HCT116 (cell line): ENCODE measurements at places on chromosomes 1 and 21.

DNA sequence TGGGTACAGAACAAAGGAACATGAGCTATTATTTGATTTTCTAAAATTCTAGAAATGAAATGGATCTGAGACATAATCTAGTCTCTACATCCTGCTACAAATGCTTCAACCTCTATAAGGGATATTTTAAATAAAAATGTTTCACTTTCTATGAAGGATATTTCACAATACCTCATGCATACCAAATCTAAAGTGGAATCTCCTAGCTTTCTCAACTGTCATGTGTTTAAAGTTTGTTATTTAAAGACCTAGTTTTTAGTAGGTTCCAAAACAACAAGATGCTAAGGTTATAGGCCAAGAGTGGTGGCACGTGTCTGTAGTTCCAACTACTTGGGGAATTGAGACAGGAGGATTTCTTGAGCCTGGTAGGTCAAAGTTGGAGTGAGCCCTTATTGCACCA, 47.6 kb downstream of the KDM5B start:
- H3K27me3 ChIP-seq = no peaks in the 10 kb centered on the region
- H3K27ac ChIP-seq = no peak overlapping the region
- peaks cover 22% of the 10 kb centered on the region for H3K36me3 ChIP-seq
- no peaks in the 10 kb centered on the region for H3K4me1 ChIP-seq
- H3K4me3 ChIP-seq = no peak overlapping the region

GRCh38 chr1:98330224-98330623, 331.3 kb upstream of the SNX7 start:
- no peaks in the 10 kb centered on the region for H3K27me3 ChIP-seq
- H3K36me3 ChIP-seq = no peaks in the 10 kb centered on the region
- no peak overlapping the region for H3K27ac ChIP-seq
- H3K4me3 ChIP-seq = no peak overlapping the region

- DNase-seq = no peak
- H3K27ac ChIP-seq = no peak overlapping the region
- peaks cover 31% of the 10 kb centered on the region for H3K36me3 ChIP-seq
- no peaks in the 10 kb centered on the region for H3K4me1 ChIP-seq
Measured at GRCh38 chr1:149966405-149966804, 29.7 kb upstream of the MTMR11 start.

GRCh38 chr1:44296806-44297205, 58.3 kb downstream of the ERI3 start:
- no peaks in the 10 kb centered on the region for H3K27me3 ChIP-seq
- peaks cover 5% of the 10 kb centered on the region for H3K36me3 ChIP-seq
- no peak overlapping the region for H3K27ac ChIP-seq
- DNase-seq = no peak
- no peaks in the 10 kb centered on the region for H3K4me1 ChIP-seq

DNA sequence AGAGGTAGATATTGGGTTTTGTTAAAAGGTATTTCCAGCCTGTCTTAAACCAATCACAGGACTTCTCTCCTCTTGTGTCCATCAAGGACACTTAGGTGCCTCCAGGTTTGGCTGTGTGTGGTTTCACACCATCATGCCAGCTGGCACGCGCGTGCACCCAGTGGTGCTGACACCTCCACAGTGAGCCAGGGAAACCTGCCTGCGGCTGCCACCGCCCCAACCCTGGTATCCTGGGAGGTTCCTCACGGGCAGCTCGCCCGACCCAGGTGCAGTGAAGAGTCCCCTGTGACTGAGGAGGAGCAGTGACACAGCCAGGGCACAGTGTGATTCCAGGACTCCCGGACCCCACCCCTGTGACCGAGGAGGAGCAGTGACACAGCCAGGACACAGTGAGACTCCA, 13.2 kb upstream of the COL6A2 start:
- DNase-seq = no peak
- no peaks in the 10 kb centered on the region for H3K27me3 ChIP-seq
- no peak overlapping the region for H3K27ac ChIP-seq
- H3K36me3 ChIP-seq = no peaks in the 10 kb centered on the region
- H3K4me1 ChIP-seq = no peaks in the 10 kb centered on the region
- H3K4me3 ChIP-seq = no peak overlapping the region

DNA sequence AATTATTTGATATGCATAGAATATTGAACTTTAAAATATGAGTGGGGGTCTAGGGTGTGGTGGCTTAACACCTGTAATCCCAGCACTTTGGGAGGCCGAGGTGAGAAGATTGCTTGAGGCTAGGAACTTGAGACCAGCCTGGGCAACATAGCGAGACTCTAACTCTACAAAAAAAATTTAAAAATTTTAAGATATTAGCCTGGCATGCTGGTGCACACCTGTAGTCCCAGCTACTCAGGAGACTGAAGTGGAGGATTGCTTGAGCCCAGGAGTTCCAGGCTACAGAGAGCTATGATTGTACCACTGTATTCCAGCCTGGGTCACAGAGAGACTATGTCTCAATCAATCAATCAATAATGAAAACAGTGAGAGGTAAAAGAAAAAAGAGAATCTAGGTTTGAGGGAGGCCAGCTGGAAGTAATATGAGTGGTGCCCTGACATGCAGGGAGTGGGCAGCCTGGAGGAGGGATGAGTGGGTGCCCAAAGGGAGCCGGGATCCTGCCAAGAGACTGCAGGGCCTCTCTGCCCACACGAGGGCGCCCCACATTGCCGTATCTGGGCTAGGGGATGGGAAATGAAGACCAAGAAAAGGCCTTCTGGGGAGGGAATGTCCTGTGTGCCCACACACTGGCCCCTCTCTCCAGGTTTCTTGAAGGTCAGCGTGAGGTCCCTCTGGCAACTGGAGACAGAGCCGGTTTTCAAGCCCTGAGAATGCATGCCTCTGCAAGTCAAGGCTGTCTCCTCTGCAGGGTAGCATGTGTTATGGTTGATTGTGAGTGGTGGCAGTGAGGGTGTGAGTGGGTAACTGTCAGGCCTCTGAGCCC, 93.9 kb upstream of the PPM1J start:
- H3K4me3 ChIP-seq = no peak overlapping the region
- no peaks in the 10 kb centered on the region for H3K4me1 ChIP-seq
- no peaks in the 10 kb centered on the region for H3K27me3 ChIP-seq
- no peak overlapping the region for H3K27ac ChIP-seq
- H3K36me3 ChIP-seq = no peaks in the 10 kb centered on the region

- H3K36me3 ChIP-seq = no peaks in the 10 kb centered on the region
- DNase-seq = no peak
- H3K4me3 ChIP-seq = no peak overlapping the region
- H3K4me1 ChIP-seq = no peaks in the 10 kb centered on the region
- H3K27ac ChIP-seq = no peak overlapping the region
Measured at GRCh38 chr1:217331698-217332097, 299.2 kb downstream of the GPATCH2 start.

DNA sequence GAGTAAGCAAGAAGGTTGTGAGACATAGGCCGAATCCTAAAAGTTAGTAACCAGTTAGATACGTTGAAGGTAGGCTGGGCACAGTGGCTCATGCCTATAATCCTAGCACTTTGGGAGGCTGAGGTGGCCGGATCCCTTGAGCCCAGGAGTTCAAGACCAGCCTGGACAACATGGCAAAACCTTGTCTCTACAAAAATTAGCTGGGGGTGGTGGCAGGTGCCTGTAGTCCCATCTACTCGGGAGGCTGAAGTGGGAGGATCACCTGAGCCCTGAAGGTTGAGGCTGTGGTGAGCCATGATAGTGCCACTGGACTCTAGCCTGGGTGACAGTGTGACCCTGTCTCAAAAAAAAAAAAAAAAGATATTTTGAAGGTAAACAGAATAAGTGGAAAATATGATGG, 1.5 kb upstream of the PARP1 start:
- H3K4me1 ChIP-seq = peaks cover 28% of the 10 kb centered on the region
- H3K27me3 ChIP-seq = no peaks in the 10 kb centered on the region
- H3K4me3 ChIP-seq = no peak overlapping the region
- H3K27ac ChIP-seq = no peak overlapping the region
- H3K36me3 ChIP-seq = no peaks in the 10 kb centered on the region

- no peak overlapping the region for H3K27ac ChIP-seq
- no peaks in the 10 kb centered on the region for H3K4me1 ChIP-seq
- no peaks in the 10 kb centered on the region for H3K27me3 ChIP-seq
- H3K36me3 ChIP-seq = no peaks in the 10 kb centered on the region
Measured at GRCh38 chr1:209777587-209777986, 6.8 kb downstream of the C1orf74 start.

DNA sequence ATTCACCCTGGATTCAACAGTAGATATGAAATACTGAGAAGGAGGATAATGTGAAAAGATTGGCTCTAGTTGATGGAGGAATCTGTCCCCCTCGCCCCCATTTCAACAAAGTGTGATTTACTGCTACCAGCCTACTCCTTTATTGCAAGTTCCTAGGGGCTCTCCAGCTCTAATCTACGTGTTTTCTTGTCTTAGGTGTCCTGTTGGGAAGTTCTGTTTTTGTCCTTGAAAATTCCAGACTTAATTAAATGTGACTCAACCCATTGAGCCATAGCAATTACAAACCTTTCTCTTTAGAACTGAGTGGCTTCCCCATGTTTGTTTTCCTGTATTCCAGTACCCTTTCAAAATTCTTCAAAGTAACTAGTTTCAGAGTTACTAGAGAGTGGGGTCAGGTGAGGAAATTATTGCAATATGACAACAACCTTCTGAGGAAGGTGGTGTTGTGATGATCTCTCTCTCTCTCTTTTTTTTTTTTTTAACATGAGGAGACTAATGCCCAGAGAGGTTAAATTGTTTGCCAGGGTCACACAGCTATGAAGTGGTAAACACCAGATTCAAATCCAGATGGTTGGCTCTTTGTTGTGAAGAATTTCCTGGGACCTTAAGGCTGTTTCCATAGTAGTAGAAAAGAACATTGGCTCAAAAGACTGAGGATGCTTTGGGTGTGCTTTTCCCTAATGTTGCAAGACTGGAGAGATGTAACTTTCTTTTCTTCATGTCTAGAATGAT, 3.5 kb downstream of the RGL1 start:
- no peaks in the 10 kb centered on the region for H3K36me3 ChIP-seq
- H3K27me3 ChIP-seq = no peaks in the 10 kb centered on the region
- no peak for DNase-seq
- no peak overlapping the region for H3K27ac ChIP-seq

DNA sequence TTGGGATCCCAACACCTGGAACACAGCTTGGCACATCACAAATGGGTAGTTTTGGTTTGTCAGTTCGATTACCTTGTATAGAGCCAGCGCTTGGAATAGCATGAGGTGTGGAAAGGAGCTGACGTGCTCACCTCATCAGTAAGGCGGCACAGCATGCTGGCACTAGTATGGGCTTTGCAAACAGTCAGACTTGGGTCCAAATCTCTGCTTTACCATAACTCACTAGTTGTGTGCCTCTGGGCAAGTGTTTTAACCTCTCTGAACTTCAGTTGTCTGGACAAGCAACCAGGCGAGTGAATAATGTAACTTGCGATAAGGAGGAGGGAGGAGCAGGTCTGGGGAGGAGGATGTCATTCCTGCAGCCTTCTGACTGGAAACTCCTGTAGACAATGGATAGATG, 26.3 kb upstream of the NEK2 start:
- H3K4me1 ChIP-seq = peaks cover 12% of the 10 kb centered on the region
- H3K4me3 ChIP-seq = no peak overlapping the region
- no peak for DNase-seq
- no peaks in the 10 kb centered on the region for H3K27me3 ChIP-seq

DNA sequence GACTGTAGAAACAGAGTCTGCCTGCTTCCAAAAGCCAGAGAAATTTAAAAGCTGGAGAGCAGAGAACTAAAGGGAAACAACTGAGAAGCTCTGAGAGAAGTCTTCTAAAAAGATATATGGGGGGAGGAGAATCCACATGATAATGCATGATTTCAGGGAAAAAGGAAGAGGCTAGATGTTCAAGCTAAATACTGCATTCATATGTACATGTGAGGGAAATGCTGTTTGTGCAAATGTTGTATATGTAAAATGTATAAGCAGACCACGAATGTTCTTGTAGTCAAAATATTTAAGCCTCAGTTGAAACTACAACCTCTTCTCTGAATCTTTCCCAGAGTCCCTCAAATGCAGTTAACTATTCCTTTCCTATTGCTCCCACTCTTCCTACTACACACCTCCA, 79.2 kb downstream of the AKT3 start:
- no peak overlapping the region for H3K27ac ChIP-seq
- H3K36me3 ChIP-seq = no peaks in the 10 kb centered on the region
- H3K4me1 ChIP-seq = no peaks in the 10 kb centered on the region

GRCh38 chr1:183284086-183284485, 98.0 kb downstream of the LAMC2 start:
- H3K4me1 ChIP-seq = no peaks in the 10 kb centered on the region
- DNase-seq = no peak
- H3K4me3 ChIP-seq = no peak overlapping the region
- H3K27ac ChIP-seq = no peak overlapping the region
- no peaks in the 10 kb centered on the region for H3K36me3 ChIP-seq

- peaks cover 1% of the 10 kb centered on the region; the same call in 1 of the 2 replicates for H3K27me3 ChIP-seq
- no peak for DNase-seq
- no peak overlapping the region for H3K27ac ChIP-seq
- peaks cover 10% of the 10 kb centered on the region for H3K4me1 ChIP-seq
- H3K4me3 ChIP-seq = no peak overlapping the region
Measured at GRCh38 chr21:34687065-34687464, 18.3 kb downstream of the CLIC6 start.

- H3K27me3 ChIP-seq = no peaks in the 10 kb centered on the region
- no peak overlapping the region for H3K27ac ChIP-seq
- no peak for DNase-seq
- no peak overlapping the region for H3K4me3 ChIP-seq
- peaks cover 6% of the 10 kb centered on the region; the same call in 1 of the 2 replicates for H3K4me1 ChIP-seq
Measured at GRCh38 chr1:27307874-27308598, 13.9 kb upstream of the TMEM222 start.

- H3K4me3 ChIP-seq = no peak overlapping the region
- no peaks in the 10 kb centered on the region for H3K36me3 ChIP-seq
- no peaks in the 10 kb centered on the region for H3K27me3 ChIP-seq
- no peaks in the 10 kb centered on the region for H3K4me1 ChIP-seq
Measured at GRCh38 chr1:79264975-79265818, 258.7 kb upstream of the ADGRL4 start.

DNA sequence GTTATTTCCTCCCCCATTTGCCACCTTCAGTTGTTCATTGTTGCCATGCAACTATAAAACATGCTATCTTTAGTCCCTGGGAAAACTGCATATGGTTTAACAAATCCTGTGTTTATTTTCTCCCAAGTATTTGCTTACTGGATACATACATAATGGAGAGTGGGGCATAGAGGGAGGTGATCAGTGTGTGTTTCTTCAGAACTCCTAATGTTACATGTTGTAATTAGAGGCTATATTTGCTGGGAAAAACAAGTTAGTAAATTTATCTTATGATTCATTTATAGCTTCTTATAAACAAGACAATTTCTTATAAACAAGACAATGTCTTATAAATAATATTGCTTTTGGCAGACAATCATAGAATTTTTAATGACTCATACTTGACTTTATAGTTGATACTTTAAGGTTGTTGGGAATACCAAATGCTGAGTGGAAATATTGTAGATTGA, 7.3 kb upstream of the GIPC2 start:
- no peaks in the 10 kb centered on the region for H3K36me3 ChIP-seq
- H3K4me3 ChIP-seq = no peak overlapping the region
- no peak overlapping the region for H3K27ac ChIP-seq
- no peak for DNase-seq
- H3K27me3 ChIP-seq = no peaks in the 10 kb centered on the region

GRCh38 chr1:113734357-113735055, 24.8 kb downstream of the PHTF1 start:
- H3K4me1 ChIP-seq = no peaks in the 10 kb centered on the region
- no peak overlapping the region for H3K27ac ChIP-seq
- H3K36me3 ChIP-seq = no peaks in the 10 kb centered on the region
- H3K4me3 ChIP-seq = no peak overlapping the region
- H3K27me3 ChIP-seq = no peaks in the 10 kb centered on the region
